ENCODE measurements at places on chromosomes 5 and 9.

GRCh38 chr5:56598941-56599340 lies 216.4 kb upstream of the MAP3K1 start:
- DNase-seq = no peak

DNA sequence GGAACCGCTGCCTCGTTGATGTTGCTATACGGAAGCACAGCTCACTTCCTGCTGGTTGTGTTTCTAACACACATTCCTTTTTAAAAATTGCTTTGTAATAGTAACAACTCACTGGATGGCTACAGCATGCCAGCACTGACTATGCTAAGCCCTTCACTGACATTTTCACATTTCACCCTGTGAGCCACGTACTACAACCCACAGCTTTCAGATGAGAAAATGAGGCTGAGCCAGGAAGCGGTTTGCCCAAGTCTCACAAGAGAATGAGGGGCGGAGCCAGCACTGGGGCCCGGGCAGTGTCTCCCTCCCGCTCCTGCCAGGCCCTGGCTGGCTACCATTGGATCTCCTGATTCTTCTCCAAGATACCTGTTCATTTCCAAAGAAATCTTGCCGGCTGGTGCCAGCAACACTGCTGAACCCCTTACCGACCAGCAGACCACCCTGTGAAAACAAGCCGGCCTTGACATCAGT lies 38.3 kb downstream of the FAM78A start:
- DNase-seq = no peak

DNA sequence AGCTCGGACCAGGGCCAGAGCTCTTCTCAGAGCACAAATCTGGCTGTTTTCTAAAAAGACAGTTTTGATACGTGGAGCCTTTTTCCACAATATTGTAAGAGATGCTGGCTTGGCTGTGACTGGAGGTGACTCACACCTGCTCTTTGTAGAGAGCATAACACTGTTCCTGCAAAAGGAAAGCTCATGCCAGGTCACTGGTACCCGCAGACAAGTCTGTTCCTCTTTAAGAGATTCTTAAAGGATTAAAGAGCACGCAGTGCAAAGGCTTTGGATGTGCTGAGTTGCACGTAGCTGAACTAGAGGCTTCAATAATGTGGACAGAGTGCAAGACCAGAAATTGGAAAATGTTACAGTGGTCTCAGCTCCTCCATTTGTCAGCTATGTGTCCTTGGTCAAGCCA lies 19.0 kb downstream of the ACTL7B start:
- no peak for DNase-seq

- DNase-seq = no peak
Measured at GRCh38 chr5:128668921-128669320, 130.9 kb upstream of the FBN2 start.

GRCh38 chr5:39284552-39284951 lies 65.2 kb upstream of the FYB1 start:
- no peak for DNase-seq

DNA sequence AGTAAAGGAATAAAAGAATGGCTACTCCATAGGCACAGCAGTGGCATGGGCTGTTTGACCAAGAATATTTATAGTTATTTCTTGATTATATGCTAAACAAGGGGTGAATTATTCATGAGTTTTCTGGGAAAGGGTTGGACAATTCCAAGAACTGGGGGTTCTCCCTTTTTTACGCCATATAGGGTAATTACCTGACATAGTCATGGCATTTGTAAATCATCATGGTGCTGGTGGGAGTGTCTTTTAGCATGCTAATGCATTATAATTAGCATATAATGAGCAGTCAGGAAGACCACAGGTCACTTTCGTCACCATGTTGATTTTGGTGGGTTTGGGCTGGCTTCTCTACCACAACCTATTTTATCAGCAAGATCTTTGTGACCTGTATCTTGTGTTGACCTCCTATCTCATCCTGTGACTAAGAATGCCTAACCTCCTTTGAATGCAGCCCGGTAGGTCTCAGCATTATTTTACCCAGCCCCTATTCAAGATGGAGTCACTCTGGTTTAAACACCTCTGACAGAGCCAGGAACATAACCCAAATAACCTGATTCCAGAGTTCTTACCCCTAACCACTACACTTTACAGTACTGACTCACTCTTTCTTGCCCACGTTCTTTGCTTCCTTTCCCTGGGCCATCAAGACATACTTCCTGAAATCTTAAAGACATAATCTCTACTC lies 25.0 kb upstream of the MRPS30 start:
- no peak for DNase-seq

GRCh38 chr9:85030316-85030715 lies 360.8 kb downstream of the NTRK2 start:
- no peak for DNase-seq

Data from BJ (cell line).